ENCODE measurements at places on chromosomes 5 and 9.
A peak's percentile ranks its signal among the peaks of the same experiment; 100 is the strongest.

DNA sequence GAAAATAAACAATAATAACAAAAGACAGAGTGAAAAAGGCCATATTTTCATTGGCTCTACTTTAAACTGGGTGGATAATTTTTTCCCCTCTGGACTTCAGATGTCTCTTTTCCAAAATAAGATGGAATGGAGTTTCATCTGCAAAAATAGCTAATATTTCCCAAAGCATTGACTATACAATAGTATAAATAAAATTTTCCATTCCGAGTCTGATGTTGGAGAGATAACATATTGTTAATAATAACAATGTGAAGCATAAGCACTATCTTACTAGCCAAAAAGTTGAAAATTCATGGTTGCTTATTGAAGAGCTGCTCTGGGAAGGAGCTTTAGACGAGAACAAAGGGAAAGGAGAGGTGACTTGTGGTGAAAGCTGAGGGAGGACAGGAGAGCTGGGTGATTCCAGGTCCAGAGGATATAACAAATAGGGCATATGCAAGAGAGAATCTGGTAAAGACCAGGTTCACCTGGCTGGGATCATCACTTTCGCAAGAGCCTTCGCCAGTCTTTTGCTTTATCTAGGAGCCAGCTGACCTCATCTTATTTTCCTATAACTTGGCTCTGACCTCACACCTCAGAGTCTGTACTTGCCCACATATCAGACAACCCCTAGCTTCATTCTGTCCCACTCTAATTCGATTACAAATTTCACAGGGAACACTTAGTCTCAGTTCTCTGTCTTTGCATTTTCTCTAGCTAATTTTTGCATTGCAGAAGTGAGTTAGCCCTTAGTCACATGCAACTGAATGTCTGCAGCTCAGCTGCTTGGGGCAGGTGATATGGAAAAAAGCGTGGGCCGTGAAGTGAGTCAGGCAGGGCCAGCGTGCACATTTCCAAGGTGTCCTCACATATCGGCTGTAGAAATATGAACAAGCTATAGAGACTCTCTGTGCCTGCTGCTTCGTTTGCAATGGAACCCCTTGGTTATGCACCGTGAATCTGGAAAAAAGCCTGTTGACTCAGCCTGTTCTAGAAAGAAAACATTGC is 7.6 kb upstream of the ZNF474 start:
- DNase-seq: peak; percentile 12

GRCh38 chr5:126100767-126101166 is 322.4 kb upstream of the GRAMD2B start:
- no peak for DNase-seq

GRCh38 chr5:126464016-126464415 is 40.8 kb downstream of the GRAMD2B start:
- no peak for DNase-seq

DNA sequence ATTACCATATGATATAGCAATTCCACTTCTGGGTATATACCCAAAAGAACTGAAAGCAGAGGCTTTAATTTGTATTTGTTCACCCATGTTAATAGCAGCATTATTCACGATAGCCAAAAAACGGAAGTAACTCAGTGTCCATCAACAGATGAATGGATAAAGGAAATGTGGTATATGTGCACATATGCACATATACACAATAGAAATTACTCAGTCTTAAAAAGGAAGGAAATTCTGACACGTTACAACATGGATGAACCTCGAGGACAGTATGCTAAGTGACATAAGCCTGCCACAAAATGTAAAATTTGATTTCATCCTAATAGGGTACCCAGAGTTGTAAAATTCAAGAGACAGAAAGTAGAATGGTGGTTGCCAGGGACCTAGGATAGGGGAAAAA is 54.9 kb downstream of the NUP155 start:
- no peak for DNase-seq

DNA sequence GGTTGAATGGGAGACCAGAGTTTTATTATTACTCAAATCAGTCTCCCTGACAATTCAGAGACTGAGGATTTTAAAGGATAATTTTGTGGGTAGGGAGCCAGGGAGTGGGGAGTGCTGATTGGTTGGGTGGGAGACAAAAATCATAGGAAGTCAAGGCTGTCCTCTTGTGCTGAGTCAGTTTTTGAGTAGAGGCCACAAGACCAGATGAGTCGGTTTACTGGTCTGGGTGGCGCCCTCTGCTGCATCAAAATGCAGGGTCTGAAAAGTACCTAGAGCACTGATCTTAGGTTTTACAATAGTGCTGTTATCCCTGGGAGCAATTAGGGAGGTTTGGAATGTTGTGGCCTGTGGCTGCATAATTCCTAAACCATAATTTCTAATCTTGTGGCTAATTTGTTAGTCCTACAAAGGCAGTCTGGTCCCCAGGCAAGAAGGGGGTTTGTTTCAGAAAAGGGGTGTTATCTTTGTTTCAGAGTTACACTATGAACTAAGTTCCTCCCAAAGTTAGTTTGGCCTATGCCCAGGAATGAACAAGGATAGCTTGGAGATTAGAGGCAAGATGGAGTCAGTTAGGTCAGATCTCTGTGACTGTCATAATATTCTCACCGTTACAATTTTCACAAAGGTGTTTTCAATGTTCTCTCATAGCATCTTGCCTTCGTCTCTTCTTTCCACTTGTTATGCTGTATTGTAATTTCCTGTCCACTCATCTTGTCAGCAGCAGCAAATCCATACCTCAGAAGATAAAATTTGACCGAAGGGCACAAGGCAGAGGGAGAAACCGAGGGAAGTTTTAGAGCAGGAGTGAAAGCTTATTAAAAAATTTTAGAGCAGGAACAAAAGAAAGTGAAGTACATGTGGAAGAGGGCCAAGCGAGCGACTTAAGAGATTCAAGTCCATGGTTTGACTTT is 59.2 kb upstream of the CLINT1 start:
- peak; percentile 71 for DNase-seq

GRCh38 chr9:78383130-78383529 is 86.2 kb downstream of the PSAT1 start:
- no peak for DNase-seq

GRCh38 chr5:107428303-107428813 is 242.4 kb downstream of the EFNA5 start:
- no peak for DNase-seq

DNA sequence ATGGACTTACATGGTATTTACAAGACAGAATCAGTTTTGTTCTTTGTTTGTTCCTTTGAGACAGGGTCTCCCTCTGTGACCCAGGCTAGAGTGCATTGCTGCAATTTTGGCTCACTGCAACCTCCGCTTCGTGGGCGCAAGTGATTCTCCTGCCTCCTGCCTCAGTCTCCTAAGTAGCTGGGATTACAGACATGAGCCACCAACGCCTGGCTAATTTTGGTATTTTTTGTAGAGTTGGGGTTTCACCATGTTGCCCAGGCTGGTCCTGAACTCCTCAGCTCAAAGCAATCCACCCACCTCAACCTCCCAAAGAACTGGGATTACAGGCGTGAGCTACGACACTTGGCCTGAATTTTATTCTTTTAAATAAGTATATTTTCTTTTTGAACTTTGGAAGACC is 27.6 kb downstream of the RAB24 start:
- no peak for DNase-seq

- DNase-seq: no peak
Observed at GRCh38 chr5:61362796-61363368, 30.8 kb downstream of the ZSWIM6 start.

GRCh38 chr5:122120957-122121356 is 8.4 kb upstream of the ZNF474 start:
- no peak for DNase-seq

- no peak for DNase-seq
Observed at GRCh38 chr9:96171728-96172127, 130.2 kb downstream of the HSD17B3 start.

DNA sequence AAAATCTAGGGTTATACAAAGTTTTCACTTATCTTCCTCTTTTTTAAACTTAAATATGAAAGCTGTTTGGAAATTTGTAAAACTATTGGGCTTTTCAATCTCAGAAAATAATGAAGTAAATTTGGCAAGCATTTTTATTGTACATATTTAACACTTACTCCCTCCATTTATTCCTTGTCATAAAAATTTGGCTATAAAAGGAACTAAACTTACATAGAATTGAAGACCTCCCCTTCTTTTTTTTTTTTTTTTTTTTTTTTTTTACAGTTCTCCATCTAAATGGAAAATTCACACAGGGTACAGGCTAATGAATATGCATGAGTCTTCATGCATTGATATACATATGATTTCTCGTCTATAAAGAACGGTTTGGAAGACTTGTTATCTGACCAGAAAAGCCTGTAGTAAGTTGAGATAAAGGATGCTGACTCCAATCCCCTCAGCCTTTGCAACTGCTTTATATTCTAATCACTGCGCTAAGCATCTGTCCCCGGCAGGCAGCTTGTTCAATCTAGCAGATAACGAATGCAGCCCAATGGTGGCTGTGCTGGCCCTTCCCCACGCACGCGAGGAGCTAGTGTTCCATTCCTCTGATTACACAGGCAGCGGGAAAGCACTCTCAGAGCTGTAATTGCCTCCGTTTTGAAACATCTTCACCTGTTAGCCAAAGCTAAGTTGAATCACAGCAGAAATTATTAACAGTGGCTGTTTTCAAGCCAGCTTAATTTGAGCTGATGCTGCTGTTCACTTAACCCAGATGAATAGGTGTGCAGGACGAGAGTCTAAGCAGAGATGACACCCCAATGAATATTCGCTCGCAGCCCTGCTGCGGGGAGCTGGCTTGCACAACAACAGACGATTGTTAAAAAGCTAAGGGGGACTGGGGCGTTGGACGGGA is 453.8 kb upstream of the ZNF608 start:
- no peak for DNase-seq

DNA sequence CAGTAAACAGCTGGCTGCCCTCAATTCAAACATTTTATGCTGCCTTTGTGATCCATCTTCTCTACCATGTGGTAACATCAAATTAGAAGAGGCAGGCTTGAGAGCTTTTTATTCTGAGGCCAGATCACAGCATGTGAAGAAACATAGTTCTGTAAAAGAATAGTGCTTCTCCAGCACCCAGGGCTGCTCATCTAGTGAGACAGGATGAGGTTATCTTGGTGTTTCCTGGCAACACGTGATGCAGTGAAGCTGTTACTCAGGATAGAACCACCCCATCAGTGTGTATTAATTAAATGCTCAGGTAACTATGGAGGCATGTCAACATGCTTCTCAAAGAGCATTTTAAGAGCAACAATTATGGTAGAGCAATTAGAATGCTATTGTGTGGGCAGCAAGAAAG is 400.5 kb upstream of the ACO1 start:
- no peak for DNase-seq

- DNase-seq: no peak
Observed at GRCh38 chr5:12623408-12623807, 719.2 kb upstream of the CTNND2 start.

- DNase-seq: no peak
Observed at GRCh38 chr9:133393399-133393798, 17.2 kb downstream of the STKLD1 start.

DNA sequence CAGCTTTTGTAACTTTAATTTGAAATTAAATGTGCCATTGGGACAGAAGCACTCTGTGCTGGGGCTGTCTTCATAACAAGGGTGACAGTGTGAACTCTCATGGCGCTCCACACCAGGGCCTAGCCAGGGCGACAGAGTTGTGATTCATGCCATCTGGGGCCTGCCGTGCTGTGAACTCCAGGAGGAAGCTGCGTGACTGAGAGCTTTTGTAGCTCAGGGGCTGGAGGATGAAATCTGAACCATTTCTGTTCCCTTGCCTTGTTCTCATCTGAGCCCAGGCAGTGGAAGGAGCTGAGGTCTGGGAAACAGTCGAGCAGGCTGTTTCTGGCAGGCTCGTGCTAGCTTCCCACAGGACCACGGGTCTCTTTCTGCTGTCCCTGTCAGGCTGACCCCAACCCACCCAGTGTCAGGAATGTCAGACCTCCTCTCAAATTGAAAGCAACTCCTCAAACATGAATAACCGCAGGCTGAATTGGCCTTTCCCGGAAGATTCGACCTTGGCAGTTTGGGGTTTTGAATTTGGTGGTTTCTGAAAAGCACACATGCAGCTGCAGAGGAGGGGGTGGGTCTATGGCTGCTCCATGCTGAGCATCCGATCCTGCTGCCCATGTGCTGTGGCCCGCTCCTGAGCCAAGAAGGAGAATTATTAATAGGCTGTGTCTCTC is 69.2 kb upstream of the RPS23 start:
- no peak for DNase-seq

Measured in stimulated activated CD4-positive, alpha-beta T cell treated with anti-CD3 and anti-CD28 coated beads, Interleukin-4, amount 100 ng/mL, for 24 hours (primary cell).